NCI-H146 (cell line): ENCODE measurements at places on chromosomes 6 and 20.

DNA sequence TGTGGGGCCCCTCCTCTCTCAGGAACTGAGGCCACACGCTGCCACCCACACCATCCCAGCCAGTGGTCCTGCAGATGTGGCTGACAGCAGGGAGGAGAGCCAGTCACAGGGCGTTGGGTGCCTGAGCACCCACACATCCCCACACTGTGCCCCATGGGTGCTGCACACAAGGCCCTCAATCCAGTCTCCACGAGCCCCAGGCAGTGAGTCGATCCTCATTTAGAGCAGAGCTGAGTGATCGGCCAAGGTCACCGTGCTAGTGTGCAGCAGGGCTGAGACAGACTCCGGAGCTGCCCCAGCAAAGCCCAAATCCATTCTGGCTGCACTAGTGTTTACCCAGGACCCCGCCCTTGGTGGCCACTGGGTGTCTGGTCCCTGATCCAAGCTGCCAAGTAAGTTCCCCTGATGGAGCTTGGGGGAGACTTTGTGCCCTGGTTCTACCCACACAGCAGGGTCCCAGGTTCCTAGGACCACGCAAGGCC lies 9.0 kb downstream of the C20orf203 start:
- DNase-seq: no peak

DNA sequence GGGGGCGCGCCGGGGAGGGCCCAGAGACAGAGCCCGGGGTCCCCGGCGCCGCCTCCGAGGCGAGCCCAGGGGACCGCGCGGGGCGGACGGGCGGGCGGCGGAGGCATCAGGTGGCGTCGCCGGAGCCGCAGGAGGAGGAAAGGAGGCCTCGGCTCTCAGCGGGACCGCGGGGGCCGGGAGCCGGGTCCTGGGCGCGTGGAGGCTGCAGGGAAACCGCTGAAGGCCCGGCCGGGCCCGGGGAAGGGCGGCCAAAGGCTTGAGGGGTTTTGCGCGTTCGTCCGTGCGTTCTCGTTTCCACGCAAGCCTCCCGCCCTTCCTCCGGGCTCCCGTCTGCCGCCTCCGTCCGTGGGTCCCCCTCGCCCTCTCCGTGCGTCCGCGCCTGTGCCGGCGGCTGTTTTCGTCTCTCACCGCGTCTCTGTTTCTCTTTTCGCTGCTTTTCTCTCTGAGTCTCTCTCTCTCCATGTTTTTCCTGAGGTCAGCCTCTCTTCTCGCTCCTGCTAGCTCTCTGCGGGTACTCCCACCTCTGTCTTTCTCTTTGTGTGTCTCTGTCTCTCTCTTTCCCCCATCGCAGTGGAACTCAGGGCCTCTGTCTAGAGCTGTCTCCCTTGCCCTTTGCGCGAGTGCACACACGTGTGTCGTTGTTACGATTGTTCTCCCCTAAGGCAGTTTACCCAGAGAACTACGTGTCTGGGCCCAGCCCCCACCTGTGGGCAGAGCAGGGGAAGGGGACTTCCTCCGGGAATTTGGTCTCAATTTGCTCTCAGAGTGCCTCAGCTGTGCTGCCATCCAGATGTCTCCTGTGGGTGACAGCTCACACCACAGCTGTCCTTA lies 2.1 kb downstream of the IRF4 start:
- DNase-seq: no peak

- DNase-seq: no peak
Observed at GRCh38 chr6:116445102-116445501, 16.1 kb upstream of the CALHM6 start.

DNA sequence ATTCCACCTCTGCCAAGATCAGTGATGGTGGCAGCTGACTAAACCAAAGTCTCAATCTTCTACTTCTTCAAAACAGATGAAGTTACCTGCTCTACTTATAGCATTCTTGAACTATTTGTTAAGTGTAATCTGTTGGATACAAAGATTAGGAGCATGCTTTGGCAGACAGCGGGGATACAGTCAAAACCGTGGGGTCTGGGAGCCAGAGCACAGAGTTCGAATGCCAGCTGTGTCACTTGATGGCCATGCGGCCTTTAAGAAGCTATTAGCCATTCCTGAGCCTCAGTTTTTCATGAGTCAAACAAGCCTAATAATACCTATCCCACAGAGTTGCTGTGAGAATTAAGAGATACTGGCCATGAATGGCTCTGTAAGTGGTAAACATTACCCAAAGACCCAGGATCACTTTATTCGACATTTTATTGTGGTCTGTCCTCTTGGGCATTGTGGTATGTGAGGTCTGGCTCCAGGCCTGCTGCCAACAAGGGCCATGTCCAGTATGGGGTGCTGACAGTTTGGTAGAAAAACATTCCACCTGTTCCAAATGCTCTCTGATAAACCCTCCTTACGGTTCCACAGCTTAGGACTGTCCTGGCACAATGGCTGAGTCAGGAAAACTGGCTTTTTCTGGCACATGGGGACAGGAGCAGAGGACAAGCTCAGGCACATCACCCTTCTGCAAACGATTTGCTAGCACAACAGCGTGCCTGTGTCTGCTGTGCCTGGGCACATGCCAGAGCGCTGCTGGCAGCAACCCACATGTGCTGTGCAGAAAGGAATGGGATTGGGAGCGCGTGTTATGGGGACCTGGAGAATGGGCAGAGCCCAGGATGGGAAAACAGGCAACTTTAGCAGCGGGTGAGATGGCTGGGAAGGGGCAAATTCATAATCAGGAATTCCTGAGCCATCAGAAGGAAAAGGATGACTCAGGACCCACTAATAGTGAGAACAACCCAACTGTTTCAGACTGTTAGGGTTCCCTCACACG lies 15.7 kb upstream of the FAM83C start:
- no peak for DNase-seq

DNA sequence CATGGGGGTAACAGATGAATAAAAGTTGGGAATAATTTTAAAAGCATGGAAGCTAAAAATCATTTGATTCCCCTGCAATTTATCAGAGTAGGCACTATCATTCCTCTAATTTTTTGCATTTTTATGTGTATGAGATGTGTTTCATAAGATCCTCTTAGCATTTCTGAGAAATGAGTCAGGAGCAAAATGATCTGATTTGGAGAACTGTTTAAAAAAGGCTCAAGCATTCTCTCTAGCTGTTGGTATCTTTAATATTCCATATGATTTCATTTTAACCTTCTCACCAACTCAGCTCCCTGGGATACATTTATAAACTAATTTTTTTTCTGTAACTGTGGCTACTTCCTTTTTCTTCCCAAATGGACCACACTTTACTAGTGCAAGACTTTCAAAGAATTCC lies 60.9 kb downstream of the MCHR2 start:
- DNase-seq: no peak

DNA sequence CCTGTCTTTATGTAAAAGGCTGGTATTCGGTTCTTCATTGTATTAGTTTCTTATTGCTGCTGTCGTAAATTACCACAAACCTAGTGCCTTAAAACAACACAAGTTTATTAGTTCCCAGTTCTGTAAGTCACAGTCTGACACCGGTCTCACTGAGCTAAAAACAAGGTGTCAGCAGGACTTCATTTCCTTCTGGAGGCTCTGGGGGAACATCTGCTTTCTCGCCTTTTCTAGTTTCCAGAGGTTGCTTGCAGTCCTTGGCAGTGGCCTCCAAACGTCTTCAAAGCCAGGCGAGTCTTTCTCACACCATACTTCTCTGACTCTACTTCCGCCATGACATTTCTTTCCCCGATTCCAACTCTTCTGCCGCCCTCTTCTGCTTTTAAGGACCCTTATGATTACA lies 43.0 kb upstream of the ZFAND3 start:
- DNase-seq: no peak
